GM12878 (cell line): ENCODE measurements at places on chromosomes 7 and 10. TPM values are rescaled to one million over a fixed set of nuclear protein-coding genes. Genes with fewer than 3 reads are reported as not detected.

The ZNF107 gene
- polyA plus RNA-seq, result 10.3 and 13.8 TPM in 2 replicates

The AGBL3 gene
- polyA plus RNA-seq, result 5.2 and 7.4 TPM in 2 replicates

The ACTR3C gene
- polyA plus RNA-seq, result 6.6 and 7.5 TPM in 2 replicates

The MEIG1 gene
- polyA plus RNA-seq, result 0.88 and 1.8 TPM in 2 replicates

The CFAP70 gene
- polyA plus RNA-seq, result 0.32 and 0.43 TPM in 2 replicates

The DPYSL4 gene
- polyA plus RNA-seq, result 0.06 and 0.10 TPM in 2 replicates

The BTBD16 gene
- polyA plus RNA-seq, result not detected in 2 replicates

The TMEM229A gene
- not detected in 2 replicates for polyA plus RNA-seq

The RBP3 gene
- not detected in 2 replicates for polyA plus RNA-seq

The MLXIPL gene
- not detected in 2 replicates for polyA plus RNA-seq

DNA sequence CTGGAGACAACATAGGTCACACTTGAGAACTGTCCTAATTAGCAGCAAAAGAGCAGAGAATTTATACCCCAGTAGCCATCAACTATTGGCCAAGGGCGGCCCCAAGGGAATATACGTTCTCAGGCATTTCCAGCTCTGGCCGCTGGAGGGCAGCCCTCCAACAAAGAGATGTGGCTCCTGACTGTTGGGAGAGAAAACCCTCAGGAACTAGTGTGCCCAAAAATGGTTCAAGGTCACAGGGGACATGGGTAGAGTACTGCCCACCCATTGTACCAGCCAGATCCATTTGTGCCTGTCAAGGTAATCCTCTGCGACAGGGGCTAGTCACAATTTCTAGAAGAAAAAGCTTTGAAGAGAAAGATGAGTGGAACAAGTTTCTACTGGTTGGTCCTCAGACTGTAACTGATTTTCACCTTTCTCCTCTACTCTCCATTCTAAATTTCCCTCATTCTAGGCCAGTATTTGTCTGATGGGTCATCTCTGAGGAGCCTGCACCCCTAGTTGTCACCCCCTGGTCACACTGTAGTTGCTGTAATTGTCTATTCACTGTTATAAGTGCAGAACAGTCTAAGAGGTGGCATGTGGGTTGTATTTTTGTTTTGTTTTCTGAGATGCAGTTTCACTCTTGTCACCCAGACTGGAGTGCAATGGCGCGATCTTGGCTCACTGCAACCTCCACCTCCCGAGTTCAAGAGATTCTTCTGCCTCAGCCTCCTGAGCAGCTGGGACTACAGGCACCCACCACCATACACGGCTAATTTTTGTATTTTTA is 14.7 kb upstream of the C7orf33 start:
- DNase-seq, result no peak

DNA sequence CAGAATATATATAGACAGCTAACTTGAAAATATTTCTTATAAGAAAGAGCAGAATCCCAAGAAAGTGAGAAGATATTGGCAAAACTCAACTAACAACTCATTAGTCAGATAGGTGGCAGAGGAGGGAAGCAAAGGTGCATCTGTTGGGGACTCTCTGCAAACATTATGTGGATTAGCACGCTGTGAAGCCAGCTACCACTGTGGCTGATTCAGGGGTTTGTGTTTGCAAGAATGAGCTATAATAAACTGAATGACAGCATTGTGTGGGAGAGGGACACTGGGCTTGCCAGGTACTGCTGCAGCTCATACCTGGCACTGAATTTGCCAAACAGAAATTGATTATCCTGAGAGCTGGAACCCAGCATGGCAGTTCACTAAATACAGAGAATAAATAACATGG is 170.3 kb upstream of the MINDY3 start:
- DNase-seq, result no peak

DNA sequence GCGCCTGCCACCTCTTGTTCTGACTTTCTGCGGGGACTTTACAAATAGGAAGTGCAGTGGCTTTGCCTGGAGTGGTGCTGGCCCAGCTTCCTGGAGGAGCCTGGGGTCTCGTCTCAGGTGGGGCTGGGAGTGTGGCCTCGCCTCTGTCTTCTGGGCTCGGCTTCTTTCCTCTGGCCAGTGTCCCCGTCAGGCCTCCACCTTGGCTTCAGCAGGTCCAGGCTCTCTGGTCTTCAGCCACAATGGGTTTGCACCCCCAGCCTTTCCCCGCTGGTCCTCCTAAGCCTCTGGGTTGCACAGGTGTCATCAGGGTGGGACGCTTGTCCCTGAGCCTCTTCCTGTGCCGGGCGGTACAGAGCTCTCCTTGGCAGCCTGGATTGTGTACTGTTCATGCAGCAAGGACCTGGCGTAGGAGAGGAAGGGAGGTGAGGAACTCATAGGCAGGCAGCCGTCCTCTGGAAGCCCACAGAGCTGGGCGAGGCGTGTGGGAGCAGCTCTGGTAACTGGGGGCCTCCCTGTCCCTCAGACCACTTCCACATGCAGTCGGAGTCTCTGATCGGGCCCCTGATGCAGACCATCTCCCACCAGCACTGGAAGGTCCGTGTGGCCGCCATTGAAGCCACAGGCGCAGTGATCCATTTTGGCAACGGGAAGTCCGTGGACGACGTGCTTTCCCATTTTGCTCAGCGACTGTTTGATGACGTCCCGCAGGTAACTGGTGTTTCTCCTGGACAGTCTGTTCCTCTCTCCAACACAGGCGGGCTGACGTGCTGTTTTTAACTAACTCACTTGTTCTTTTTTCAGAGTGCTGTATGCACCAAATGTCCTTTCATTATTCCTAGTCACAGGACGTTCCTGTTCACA is 2.3 kb upstream of the PRKAR1B start:
- no peak for DNase-seq

DNA sequence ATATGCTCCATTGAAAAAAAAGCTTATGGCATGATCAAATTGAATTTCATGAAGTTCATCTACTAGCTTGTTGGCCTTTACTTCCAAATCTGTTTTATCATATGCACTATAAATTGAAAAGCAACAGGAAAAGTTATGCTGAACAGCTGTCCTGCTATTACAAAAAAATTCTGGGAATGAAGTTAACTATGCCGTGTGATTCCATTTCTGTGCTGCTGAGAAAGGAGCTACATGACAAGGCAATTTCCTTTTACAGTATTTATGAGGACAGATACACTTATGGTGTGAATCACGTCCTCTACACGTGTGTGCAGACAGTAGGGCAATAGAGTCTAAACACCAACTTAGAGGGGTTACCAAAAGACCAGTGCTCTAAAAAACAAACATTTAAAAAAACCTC is 426.5 kb upstream of the AKR1E2 start:
- DNase-seq, result no peak

GRCh38 chr10:44373341-44373995 is 11.4 kb downstream of the CXCL12 start:
- DNase-seq, result no peak

DNA sequence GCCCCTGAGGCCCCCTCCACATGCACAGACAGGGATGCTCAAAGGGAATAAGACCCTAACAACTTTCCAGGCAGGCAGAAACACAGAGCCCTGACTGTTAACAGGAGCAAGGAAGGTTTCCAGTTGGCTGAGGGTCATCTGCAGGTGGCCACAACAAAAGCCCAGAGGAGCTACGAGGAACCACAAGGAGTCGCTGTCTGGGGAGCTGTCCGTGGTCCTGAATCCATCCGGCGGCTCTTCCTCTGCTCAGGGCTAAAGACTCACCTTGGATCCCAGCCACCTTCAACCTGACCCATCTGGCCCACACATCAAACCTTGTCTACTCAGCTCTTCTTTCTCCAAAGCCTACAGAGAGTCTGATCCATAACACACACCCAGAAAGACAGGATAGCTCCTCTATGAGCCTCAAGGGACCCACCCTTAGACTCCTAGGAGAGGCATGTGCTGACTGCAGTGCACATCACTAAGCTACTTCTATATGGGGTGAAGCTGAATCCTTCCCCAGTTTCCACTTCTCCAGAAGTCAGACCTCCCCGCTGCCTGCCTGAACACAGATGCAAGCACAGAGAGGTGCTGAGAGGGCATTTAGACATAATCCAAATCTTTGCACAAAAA is 104.0 kb downstream of the SLIT1 start:
- DNase-seq, result no peak

DNA sequence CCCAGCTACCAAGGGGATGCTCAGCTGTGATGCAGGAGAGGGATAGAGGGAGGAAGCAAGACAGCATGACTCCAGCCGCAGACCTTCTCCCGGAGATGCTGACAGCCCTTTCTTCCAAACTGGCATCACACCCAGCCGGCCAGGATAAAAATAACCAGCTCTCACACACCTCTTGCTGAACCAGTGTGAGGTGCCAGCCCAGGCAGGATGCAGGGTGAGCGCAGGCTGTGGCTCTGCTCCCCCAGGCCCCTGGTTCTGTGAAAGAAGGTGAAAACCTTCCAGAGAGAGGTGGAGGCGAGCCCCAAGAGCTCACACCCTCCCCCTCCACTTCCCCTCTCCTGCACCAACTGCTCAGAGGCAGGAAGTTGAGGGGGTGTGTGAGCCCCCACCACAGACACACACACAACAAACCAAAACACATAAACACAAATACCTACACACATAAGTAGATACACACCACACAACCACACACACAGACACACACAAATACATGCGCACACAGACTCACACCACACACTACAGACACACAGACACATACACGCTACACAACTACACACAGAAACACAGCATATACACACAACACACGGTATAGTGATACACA is 4.0 kb downstream of the GPR15LG start:
- no peak for DNase-seq

GRCh38 chr7:156897673-156898072 is 4.7 kb upstream of the LMBR1 start:
- no peak for DNase-seq

GRCh38 chr7:562789-563628 is 43.4 kb upstream of the PDGFA start:
- DNase-seq, result no peak

DNA sequence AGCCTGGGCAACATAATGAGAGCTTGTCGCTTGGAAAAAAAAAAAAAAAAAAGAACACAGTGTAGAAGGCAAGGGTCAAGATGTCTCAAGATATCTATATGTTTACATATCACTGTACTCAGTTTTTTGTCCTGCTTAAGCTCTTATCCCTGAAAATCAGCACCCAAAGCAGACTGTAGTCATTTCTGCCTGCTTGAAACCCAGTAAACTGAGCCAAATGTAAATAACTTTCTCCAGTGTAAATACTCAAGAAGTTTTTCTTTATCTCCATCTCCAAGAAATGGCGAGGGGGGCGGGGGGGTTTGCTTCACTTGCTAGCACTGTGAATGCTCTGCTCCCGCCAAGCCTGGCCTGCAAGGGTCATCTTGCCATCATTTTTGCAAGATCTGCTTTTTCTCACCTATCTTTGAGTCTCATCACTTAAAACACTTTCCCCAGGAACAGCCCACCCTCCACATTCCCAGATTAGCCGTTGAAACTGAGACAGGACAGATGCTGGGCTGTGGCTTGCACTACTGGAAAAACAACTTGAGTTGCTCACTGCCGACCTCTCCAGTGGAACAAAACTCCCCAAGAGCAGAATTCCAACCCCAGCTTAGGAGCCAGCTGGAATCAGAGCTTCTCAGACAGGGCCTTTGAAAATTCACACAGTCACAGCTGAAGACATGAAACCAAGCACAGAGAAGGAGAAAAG is 54.6 kb downstream of the AFAP1L2 start:
- no peak for DNase-seq

DNA sequence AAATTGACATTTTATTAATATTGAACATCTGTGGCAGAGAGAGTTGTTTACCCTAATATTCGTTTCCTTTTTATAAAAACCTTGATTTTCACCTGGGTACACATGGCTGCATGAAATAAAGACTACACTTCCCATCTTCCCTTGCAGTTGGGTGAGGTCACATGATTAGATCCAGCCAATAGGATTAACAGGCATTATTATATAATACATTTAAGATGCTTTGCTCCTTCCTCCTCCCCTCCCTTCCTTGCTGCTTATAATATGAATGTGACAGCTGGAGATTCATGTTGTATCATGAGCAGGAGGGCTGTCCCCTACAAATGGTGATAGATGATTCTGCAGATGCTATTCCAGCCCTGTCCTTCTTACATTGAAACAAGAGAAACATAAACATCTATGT is 146.6 kb downstream of the SH2D4B start:
- no peak for DNase-seq

DNA sequence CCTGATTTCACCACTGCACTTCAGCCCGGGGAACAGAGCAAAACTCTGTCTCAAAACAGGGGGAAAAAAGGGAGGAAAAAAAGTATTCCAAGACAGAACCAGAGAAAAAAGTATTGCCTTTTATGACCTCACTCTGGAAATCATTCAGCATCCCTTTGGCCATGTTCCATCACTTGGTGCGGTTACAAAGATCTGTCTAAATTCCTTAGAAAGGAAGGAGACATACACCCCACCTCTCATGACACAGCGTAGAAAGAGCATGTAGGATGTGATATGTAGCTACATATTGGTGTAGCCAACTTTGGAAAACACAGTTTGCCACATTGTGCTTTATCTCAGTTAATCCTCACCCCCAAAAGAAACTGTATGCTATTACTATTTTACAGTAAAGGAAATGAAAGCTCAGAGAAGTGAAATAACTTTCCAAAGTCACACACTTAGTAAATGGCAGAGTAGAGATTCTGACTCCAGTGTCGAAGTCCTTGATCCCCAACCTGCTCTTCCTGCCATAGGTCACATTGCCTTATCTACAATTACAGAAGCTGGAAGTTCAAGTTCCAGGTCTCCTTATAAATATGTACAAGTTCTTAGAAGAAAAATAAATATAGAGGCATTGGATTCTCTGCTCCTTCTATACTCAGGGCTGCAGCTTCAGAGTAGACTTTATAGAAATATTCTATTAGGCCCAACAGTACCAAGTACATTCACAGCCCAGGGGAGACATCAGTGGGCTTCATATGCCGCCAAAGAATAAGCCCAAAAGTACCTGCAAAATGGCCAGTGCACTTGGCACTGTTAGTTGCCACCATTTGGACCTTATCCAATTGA is 91.6 kb upstream of the KMT2E start:
- no peak for DNase-seq

- no peak for DNase-seq
Observed at GRCh38 chr7:117231047-117231359, 91.9 kb downstream of the WNT2 start.
